DMS79 treated with DMSO at 0.1 percent for 48 hours (cell line): ENCODE measurements at places on chromosomes 2 and 18.

GRCh38 chr2:4972472-4972871 lies 719.7 kb upstream of the SOX11 start:
- DNase-seq = no peak

- DNase-seq = no peak
Measured at GRCh38 chr18:2114289-2114688, 457.0 kb downstream of the METTL4 start.

- DNase-seq = no peak
Measured at GRCh38 chr18:35875566-35875965, 96.9 kb upstream of the RMP24 start.

GRCh38 chr2:16454621-16455020 lies 211.0 kb downstream of the CYRIA start:
- DNase-seq = no peak

DNA sequence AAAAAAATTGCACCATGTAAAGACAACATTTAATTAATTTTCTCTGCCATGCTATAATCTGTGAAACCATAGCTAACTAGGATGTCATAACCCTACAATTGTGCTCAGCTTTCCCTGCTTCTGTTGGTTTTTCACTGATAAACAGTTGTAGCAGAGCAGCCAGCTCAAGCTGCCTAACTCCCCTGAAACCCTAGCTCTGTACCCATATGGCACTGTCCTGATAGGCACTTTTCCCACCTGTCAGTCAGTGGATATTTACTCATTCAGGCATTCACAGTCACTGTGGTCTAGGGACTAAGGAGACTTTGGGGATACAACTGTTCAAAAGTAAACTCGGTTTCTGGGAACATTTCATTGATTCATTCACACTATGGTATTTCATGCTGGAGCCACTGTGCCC lies 407.0 kb downstream of the DSEL start:
- no peak for DNase-seq

DNA sequence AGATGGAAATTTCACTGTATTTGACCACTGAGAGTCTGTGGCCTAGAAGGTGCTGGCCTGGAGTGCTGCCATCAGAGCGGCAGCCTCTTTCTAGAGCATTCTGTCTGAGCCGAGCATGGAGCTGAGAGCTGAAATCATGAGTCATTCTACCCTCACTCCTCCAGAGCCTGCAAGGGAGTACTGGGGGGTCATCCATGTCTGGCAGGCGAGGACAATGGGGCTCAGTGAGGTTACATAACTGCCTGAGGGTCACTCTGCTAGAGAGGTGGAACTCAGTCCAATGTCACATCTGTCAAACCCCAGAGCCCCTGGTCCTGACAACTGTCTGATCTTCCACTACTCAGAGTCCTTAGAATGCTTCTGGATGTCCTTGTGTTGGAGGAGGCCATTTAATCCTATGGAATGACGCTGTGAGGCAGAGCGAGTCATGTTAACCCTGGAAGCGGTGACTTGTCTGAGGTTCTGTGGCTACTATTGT lies 65.3 kb downstream of the HAUS1 start:
- no peak for DNase-seq

- peak; percentile 69 for DNase-seq
Measured at GRCh38 chr18:39172695-39173421, 1607.3 kb upstream of the CELF4 start.

- no peak for DNase-seq
Measured at GRCh38 chr2:236449167-236449761, 120.4 kb upstream of the ACKR3 start.

DNA sequence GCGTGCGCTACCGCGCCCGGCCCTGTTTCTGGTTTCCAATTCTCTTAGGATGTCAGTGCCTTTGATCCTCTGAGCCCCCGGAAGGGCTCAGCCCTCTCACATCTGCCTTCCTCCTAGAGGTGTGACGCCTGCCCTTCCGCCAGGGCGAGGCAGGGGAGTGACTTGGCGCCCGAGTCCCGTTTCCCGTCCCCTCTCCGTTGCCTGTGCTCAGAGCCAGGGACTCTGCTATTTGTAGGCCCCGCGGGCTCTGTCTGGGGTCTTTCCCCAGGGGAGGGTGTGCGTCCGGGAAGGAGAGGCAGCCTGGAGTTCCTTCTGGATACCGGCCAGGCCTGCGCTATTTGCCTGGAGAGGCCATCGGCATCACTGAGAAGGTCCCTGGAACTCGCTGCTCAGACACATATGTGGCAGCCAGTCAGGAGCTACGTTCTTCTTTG lies 103.7 kb upstream of the TAF1B start:
- DNase-seq = no peak

DNA sequence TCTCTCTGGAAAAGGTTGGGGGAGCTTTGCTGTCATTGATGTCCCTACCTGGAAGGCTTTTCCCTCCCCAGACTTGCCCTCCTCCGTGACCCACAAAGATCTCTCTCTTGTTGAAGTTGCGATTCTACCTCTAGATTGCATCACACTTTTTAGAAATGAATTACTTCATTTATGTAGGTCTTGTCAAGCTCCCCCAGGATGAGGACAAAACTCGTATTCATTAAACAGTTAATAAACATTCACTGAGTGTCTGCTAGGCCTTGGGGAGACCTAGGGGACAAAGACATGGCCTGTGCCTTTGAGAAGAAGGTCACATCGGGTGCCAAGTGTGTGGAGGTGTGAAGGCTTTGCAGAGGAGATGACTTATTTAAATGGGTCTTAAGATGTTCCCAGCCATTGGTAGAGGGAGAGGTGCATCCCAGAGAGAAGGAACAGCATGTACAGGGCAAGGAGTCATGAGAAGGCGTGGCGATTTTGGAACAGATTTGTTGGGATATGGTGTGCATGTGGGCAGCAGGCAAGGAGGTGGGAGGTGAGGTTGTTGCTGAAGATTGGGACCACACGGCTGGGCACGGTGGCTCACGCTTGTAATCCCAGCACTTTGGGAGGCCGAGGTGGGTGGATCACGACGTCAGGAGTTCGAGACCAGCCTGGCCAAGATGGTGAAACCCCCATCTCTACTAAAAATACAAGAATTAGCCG lies 9.8 kb upstream of the YWHAQ start:
- no peak for DNase-seq

DNA sequence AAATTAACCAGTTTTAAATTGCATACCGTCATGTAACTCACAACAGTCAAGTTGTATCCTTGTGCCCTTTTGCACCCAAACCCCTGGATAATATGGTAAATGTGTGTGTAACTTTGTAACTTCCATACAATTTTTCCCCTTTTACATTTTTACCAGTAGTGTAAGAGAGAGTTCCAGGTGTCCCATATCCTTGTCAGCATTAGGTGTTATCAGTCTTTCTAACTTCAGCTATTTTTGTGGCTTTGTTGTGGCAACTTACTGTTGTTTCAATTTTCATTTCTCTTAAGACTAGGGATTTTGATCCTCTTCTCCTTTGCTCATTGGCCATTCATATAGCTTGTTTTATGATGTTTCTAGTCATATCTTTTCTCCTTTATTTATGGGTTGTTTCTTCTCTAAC lies 94.6 kb downstream of the LCLAT1 start:
- no peak for DNase-seq

DNA sequence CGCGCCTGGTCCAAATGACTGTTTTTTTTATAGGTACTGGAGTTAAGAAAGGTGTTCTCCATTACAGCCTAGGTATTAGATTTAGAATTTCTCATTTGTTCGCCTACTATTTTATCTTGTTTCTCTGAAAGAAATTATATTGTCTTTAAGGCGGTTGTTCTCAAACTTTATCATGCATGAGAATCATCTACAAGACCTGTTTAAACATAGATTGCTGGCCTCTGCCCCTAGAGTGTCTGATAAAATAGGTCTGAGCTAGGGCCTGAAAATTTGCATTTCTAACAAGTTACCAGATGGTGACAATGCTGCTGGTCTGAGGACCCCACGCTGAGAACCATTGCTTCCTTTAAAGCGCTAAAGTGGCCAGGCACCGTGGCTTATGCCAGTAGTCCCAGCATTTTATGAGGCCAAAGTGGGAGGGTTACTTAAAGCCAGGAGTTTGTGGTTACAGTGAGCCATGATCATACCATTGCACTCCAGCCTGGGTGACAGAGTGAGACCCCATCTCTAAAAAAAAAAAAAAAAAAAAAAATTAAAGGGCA lies 34.0 kb upstream of the RNF138 start:
- no peak for DNase-seq

DNA sequence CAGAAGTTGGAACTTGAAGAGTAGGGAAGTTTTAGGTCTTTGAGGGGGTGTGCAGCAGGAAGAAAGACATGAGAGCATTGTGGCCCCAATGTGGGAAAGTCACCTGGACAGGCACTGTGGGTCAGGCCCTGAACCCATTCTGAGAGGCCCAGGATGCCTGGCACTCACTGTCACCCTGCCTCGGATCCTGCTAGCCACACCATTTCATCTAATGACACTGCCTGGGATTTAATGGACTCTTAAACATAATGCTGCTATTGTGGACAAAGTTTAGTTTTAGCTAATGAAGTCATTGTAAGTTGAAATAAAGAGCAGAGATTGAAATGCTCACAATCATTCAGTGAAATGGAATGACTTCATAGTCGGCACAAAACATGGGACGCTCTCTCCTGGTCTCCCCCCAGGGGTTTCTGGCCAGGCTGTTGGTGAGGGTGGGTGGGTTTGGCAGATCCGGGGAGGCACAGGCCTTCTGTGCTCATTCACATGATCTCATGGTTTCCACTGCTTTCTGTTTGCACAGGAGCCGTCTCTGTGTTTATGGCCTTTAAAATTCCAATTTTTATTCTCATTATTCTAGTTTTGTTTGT lies 141.8 kb upstream of the KLHL29 start:
- DNase-seq = no peak

DNA sequence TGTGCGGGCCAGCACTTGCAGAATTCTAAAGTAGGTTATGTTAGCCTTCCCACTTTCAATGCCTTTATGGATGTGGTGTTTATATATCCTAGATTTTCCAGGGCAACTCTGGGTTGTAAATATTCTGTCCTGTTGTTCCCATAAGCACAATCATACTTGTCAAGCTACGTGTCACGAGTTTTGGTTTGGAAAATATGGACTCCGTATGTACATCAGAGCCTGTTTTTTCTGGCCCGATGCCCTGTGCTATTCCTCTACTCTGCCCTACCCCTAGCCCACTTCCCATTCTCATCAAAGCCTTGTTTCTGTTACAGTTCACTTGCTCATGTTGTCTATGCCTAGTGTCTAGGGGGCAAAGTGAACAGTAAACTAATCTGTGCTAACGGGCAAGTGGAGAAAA lies 27.0 kb upstream of the ZEB2 start:
- no peak for DNase-seq

GRCh38 chr18:77366720-77367641 lies 117.3 kb downstream of the GALR1 start:
- DNase-seq = no peak

DNA sequence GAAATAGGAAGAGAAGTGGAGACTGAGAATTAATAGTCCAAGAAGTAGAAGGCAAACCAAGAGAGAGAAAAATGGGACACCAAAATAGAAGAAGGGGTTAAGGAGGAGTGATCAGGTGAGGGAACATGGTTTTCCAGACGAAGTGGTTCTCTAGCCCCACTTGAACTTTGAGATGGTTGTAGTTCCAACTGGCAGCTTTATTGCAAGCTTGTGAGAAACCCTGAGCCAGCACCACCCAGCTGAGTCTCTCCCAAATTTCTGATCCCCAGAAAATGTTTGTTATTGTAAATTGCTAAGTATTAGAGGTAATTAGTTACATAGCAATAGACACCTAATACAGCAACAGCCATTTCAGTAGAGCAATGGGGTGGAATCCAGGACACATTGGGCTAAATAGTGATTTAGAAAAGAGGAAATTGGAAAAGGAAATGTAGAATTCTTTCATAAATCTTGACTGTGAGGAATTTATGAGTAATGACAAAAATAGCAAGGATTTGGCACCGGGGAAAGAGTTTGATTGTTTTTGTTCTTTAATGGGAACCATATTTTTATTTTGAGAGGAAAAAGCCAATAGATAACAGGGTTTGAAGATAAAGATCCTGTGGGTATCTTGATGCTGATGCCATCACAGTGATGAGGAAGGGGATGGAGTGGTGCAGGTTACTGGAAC lies 62.1 kb upstream of the XDH start:
- no peak for DNase-seq

DNA sequence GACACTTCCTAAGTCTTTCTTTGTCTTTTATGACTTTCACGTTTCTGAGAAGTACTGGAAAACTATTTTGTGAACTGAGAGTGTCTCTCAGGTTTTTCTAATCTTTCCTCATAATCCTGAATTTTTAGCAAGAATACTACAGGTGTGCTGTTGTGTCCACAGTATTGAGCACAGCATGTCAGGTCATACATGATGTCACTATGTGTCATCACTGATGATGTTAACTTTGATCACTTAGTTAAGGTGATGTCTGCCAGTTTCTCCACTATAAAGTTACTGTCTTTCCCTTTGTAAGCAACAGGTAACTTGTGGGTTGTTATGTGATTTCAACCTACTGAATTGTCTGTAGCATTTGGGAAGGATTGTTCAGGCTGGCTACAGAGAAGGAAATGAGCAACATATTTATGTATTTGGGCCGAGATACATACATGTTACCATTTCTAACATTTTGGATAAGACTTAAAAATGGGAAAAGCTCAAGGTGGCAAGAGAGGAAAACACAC lies 11.1 kb downstream of the MATN3 start:
- DNase-seq = no peak

- no peak for DNase-seq
Measured at GRCh38 chr2:224850081-224850480, 133.9 kb upstream of the CCDC195 start.

DNA sequence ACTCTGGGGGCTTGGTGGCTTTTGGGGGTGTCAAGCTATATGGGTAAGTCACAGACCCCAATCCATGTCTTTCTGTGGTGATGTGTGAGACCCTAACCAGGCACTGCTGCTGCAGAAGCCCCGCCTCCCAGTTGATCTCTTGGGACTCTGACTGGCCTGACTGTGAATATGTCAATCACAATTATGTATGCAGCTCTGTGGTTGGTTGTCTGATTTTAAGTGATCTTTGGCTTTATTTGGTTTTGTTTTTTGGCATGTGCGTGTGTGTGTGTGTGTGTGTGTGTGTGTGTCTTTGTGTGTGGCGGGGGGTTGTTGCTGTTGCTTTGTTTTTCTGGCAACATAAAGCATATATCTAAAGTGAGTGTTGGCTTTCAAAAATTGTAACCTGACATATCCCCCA lies 78.5 kb upstream of the GLS start:
- no peak for DNase-seq

- DNase-seq = no peak
Measured at GRCh38 chr18:76610933-76611749, 116.1 kb upstream of the ZNF516 start.

GRCh38 chr2:10390369-10390801 lies 57.7 kb downstream of the ODC1 start:
- no peak for DNase-seq

DNA sequence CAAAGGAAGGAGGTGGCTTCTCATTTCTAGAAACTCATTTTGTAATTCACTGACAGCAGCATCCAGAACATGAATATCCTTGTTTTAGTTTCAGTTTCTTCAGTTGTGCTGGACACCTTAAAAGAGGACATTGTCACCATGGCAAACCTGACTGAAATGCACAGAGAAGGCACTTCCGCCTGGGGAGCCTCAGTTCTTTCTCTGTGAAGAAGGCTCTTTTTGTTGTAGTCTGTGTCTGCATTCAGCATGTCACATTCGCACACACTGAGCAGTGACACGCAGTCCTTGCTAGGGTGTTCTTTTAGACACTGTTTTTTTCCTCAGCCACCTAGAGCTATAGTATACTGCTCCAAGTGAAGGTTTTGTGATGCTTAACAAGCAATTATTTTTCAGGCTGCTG lies 9.5 kb upstream of the RPRM start:
- no peak for DNase-seq

- no peak for DNase-seq
Measured at GRCh38 chr2:102304268-102304667, 7.1 kb upstream of the IL1RL1 start.

- no peak for DNase-seq
Measured at GRCh38 chr2:152462779-152463178, 127.8 kb downstream of the FMNL2 start.
